ENCODE measurements at places on chromosomes 5 and 9.

DNA sequence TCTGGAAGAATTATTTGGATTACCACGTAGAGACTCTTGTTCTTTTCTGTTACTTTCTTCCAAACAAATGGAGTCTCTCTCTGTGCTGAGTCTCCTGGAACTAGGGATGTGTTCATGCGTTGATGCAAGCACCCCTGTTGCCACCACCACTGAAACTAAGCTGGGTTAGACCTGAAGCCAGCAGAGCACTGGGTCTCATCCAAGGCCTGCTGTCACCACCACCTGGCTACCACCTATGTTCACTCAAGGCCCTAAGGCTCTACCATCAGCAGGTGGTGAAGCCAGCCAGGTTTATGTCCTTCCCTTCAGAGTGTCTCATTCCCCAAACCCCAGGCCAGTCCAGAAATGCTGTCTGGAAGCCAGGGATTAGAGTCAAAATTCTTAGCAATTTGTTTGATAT is 13.3 kb downstream of the RIC1 start:
- DNase-seq: no peak

- no peak for DNase-seq
These were observed 36.9 kb upstream of the TESK1 start for GRCh38 chr9:35568196-35568595.

GRCh38 chr9:107228496-107229039 is 54.5 kb upstream of the RAD23B start:
- no peak for DNase-seq

GRCh38 chr9:124222109-124222508 is 35.6 kb upstream of the NEK6 start:
- DNase-seq: no peak

GRCh38 chr9:20553558-20554149 is 68.6 kb downstream of the MLLT3 start:
- DNase-seq: no peak

DNA sequence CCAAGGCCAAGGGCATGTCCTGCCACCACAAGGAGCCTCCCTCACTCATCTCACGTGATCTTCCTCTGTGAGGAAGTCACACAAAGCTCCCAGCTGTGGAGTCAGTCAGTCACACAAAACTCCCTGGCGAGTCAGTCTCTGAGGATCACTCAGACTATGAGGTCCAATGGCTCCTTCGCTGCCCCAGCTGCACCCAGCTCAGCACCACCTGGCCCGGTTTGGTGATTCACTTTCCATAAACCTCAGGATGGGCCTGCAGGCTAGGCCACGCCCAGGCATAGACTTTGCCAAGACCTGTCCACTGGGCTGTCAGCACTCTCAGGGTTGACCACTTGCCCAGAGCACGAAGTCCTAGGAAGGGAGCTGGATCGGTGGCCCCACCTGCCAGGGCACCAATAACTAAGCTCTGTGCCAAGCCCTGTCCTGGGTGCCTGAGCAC is 233.8 kb downstream of the HSPA4 start:
- DNase-seq: peak; percentile 39

DNA sequence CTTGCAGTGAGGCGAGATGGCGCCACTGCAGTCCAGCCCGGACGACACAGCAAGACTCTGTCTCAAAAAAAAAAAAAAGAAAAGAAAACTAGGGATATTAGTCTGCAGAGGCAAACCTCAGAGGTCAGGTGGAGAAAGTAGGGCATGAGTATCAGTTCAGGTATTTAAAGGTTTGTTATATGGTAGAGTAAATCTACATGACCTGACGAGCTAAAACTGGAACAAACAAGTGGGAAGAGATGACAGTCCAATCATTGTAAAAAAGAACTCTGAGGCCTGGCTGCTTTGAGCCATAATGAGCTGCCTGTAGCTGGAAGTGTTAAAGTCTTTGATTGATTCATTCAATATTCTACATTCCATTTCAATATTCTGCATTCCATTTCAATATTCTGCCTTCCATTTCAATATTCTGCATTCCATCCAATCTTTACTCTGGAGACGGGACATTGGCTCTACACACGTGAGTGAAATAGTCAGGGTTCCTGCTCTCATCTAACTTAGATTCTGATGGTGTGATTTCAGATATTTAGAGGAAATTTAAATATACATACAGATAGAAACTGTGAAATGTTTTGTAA is 28.9 kb upstream of the GRAMD2B start:
- no peak for DNase-seq

- no peak for DNase-seq
These were observed 1724.3 kb upstream of the C9orf72 start for GRCh38 chr9:29297592-29297991.

GRCh38 chr9:129291041-129291501 is 113.0 kb upstream of the IER5L start:
- DNase-seq: no peak

DNA sequence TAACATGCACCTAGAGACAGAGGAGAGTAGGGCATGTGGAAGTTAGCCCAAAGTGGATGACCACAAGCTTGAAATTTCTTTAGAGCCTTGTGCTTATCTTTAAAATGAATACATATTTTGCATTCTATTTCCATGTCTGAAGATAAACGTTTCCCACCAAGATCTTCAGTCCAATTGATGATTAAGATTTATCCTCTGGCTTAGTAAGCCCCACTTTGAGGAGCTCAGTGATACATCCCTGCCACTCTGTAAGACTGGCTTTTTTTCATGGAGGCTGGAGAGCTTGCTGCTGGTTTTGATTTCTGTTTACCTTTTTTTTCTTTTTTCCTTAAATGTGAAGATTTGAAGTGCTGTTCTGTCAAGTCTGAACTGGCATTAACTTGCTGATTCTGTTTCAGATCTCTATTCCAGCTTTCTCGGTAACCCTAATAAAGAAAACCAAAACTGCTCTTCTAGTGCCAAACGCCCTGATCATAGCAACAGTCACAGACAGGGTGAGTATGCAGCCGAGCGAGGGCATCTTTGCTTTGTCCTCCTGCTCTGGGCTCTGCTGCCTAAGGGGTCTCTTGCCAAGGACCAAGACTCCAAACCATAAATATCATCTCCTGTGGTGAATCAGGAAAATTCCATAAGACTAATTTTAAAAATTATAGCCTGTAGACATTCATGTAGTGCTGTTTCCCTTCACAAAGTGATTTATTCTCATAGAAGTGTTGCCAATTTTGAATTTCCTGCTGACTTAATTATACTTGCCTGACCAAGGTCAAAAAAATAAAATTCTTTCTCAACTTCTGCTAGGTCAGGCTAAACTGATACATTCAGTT is 54.3 kb downstream of the GRAMD2B start:
- peak; percentile 43 for DNase-seq

GRCh38 chr9:106862110-106862820 is 701 bp upstream of the ZNF462 start:
- DNase-seq: peak; percentile 59

- no peak for DNase-seq
These were observed 121.8 kb downstream of the DROSHA start for GRCh38 chr5:31410089-31410488.

DNA sequence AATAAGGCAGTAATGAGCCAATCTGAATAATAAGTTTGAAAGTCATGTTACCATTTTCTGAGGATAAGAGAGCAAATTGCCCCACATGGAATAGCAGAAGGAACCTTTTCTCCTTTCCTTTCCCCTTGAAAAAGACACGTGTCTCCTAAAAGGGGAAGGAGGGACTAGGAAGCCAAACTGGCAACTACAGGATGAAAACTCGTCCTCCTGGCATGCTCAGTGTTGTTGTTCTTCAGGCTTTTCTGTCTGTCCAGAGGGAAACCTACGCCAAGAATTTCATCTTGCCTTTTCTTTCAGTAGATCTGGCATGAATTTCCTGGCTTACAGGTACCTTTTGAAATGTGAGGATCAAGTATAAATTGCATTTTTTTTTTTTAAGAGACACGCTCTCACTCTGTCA is 355.9 kb upstream of the TLE4 start:
- DNase-seq: no peak

GRCh38 chr9:126933334-126933980 is 18.9 kb downstream of the RALGPS1 start:
- no peak for DNase-seq

DNA sequence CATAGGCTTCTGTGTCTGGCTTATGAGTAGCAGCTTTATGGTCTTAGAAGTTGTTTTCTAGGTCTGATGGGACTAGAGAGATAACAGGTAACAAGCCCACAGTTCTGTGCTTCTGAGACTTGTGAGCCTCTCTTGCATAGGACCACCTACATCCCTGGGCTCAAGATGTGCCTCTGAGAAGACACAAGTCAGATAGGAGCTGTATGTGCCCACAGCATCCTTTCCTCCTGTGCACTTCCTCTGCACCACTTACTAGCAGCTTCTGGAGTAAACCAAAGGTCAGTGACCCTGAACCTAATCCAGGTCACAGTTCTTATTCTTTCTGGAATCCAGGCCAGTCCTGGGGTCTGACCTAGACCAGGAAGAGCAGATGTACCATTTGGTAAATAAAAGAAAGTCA is 40.0 kb downstream of the GALNT10 start:
- DNase-seq: no peak

GRCh38 chr5:22625451-22625850 is 227.7 kb downstream of the CDH12 start:
- DNase-seq: no peak

DNA sequence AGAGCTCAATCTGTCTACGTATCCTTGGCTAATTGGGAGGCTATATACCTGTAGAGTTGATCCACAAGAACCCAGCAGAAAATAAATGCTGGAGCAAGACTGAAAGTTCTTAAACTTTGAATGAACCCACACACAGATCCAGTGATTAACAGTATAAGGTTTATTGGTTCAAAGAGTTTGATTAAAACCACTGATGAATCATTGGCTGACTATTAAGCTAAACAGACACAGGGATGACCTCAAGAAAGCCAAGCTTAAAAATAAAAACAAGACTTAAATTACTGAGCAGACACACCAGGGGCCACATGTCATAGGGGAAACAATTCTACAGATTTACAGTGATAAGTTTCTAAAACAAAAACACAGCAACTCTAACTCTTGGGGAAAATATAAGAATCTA is 163.6 kb downstream of the SPATA31D1 start:
- DNase-seq: no peak

DNA sequence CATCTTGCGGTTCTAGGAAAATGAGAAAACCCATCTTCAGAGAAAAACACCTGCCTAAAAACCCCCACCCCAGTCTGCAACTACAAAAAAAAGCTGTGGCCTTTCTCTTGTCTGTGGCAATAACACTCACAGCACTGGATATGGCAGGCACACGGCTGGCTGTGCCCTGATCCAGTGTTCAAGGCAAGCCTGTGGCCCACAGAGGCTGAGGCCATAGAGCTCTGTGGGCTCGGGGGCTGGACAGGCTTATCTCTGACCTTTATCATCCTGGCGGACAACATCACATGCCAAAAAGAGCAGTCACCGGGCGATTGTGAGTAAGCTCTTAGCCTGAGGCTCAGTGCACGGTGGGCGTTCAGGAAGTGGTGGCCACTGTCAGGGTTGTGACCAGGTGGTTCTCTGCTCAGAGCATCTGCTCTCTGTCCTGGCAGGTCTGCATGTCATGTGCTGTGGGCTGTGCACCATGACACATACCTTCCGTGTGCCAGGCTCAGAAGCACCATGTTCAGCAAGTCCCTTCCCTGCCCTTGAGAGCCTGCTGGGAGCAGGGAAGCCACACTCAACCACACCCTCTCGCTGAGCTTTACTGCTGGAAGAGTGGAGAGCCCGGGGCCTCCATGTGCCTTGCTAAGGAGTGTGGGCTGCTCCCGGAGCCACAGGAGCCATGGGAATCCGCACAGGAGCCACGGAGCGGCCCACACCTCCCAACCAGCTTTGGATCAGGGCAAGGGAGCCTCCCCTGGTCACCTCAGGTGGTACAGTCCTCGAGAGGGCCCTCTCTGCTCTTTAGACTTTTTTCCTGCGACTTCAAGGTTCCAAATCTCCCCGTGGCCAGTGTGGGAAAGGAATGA is 34.6 kb upstream of the WDR38 start:
- no peak for DNase-seq

GRCh38 chr5:123144096-123144495 is 55.1 kb downstream of the PRDM6 start:
- DNase-seq: no peak

DNA sequence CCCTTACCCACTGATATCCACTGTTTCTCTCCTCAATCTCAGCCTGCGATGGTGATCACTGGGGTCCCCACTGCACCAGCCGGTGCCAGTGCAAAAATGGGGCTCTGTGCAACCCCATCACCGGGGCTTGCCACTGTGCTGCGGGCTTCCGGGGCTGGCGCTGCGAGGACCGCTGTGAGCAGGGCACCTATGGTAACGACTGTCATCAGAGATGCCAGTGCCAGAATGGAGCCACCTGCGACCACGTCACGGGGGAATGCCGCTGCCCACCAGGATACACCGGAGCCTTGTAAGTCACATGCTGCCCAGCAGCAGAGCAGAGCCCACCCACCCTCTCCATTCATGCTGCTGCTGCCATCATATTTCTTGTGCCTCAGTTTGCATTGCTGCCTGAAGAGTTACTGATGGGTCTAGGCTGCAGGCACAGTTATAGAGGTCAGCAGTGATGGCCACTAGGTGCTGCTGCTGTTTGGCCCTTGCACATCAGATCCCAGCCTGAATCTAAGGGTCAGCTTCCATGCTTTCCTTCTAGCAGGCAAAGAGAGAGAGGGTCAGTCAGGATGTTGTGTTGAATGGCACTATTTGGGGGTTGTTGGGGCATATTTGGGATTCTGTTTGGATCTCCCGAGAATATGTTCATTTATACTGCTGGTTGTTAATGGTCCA is 106.0 kb downstream of the MEGF10 start:
- no peak for DNase-seq

DNA sequence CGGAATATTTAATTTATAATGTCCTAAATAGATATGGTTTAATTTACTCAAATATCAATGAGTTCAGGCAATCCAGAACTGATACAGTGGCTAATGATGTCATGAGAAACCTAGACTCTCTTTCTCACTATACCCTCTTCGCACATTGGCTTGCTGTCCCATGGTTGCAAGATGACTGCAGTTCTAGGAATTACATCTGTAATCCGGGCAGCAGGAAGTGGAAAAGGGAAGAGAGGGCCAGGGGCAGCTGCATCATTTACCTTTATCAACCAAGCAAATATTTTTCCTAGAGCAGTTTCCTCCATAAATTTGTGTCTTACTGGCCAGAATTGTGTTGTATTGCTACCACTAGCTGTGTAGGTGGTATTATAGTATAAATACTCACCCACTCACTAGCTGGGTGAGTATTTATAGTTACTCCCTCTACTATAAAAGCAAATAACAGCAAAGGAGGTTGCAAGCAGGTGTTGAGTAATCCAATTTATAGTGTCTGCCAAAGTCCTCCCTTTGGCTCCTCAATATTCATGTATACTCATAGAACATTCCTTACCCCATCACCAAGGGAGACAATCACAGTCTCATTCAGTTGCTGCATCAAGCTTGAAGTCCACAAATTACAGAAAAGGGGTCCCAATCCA is 168.8 kb downstream of the DROSHA start:
- DNase-seq: no peak

GRCh38 chr5:103234239-103234975 is 24.2 kb upstream of the MACIR start:
- no peak for DNase-seq

All from cardiac muscle cell (in vitro differentiated cells and primary cell).